Kasumi-1 (cell line): ENCODE measurements at places on chromosomes 2 and 18.

DNA sequence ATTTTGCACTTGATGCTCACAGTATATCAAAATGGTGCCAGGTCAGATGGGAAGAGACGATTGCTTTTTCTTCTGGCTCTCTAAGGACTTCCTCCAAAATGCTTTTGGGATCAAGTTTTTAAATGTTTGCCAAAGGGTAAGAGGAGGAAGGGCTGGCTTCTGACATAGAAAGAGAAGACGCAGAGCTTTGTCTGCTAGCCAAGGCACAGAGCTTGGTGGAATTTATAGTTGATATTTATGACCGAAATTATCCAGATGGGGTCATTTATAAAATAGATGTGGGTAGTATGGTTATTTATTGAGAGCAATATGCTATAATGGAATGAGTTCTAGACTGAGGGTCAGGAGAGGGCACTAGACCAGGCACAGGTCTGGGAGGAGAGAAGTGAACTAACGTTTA, 193.3 kb downstream of the FSHR start:
- no peak for DNase-seq

GRCh38 chr2:6506361-6506794, 359.3 kb downstream of the CMPK2 start:
- DNase-seq = no peak

DNA sequence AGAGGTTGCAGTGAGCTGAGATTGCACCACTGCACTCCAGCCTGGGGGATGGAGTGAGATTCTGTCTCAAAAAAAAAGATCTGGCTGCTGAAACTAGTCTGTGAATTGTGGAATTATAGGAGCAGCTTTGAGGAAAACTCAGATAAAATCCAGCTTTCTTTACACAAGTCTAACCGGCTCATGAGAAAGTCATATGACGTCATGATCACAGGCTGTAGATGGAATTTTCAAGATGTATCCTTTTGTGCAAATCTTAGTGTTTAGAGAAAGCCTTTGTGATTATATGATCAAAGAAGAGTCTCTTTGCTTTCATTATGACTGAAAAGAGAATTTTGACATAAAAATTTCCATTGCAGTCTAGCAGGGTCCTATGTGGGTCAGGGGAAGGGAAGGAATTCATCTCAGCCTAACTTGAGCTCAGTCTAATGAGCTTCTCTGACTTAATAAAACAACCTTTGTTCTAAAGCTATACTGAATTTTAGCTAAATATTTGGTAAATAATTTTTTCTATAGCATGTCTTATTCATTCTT, 90.2 kb upstream of the NCK2 start:
- DNase-seq = no peak

GRCh38 chr2:72713857-72714256, 112.0 kb downstream of the EXOC6B start:
- no peak for DNase-seq

DNA sequence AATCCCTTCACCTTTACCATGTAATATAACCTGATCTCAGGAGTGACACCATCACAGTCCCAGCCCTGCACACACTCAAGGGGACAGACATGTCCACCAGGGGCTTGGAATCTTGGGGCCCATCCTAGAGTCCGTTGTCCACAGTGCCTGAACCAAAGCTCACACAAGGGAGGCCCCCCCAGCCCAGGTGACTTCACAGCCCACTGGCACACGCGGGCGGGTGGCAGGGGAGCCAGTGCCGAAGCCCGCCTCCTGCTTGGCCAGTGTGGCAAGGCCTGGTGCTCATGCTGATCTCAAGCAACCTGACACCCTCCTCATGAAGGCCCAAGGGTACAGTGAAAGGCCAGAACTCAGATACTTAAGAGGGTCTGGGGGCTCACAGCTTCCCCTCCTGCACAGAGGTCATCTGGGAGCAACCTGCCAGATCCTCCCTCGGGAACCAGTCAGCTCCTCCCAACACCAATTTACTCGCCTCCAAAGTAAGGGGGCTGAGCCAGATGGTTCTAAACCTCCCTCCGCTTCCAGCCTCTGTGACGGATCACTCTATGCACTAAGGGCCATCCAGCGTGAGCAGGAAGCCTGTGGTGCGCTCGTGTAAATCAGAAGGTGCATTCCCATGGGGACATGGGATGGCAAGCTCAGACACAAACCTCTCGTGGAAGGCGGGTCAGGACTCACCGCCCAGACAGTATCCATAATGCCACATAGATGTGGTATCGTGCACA, 3.2 kb upstream of the RAB17 start:
- DNase-seq = no peak

DNA sequence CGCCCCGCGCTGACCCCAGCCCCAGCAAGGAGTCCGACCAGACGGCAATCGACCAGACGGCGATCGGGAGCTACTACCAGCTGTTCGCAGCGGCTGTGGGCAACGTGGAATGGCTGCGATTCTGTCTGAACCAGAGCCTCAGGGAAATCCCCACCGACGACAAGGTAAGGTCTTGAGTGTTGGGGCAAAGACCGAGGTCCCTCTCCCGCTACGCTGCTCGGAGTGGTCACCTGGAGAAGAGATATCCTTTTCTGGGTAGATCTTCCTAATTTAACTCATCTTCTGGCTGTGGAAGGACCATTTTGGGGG, 704 bp downstream of the ANKRD53 start:
- no peak for DNase-seq

GRCh38 chr2:69376403-69376802, 10.6 kb downstream of the GFPT1 start:
- DNase-seq = no peak

GRCh38 chr2:201465524-201465971, 14.0 kb downstream of the STRADB start:
- DNase-seq = no peak

DNA sequence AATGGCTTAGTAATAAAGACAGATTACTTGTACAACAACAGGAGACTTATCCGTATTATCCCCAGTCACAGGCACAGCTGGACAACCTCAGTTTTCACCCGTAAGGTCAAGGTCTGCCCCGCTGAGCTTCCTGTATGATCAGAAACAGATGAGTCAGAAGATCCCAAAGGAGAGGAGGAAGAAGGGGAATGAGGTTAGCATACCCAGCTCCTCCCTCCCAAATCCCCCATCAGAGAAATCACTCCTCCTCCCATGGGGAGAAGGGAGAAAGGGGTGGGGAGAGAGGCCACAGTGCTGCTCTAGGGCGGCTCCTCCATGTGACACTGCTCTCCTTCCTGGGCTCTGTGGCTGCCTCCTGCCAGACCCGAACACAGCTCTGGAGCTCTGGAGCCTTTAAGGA, 53.8 kb upstream of the SPTBN1 start:
- no peak for DNase-seq

DNA sequence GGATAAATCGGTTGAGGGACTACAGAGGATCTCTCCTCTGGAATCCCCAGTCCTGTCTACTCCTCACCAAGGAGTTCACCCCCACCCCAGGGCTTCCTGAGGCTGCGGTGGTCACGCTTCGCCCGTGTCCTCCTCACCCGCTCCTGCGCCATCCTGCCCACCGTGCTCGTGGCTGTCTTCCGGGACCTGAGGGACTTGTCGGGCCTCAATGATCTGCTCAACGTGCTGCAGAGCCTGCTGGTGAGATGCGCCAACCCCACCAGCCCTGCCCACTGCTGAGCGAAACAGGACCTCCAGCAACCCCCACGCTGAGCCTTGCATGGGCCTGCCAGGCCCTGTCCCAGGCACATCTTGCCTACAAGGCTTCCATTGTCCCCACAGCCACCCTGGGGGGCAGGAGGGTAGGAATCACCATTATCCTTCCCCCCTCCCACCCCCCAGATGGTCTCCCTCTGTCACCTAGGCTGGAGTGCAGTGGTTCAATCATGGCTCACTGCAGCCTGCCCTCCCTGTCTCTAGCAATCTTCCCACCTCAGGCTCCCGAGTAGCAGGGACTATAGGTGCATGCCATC, 6.7 kb upstream of the CTDSP1 start:
- no peak for DNase-seq

GRCh38 chr2:178279142-178279541, 84.8 kb downstream of the OSBPL6 start:
- no peak for DNase-seq

DNA sequence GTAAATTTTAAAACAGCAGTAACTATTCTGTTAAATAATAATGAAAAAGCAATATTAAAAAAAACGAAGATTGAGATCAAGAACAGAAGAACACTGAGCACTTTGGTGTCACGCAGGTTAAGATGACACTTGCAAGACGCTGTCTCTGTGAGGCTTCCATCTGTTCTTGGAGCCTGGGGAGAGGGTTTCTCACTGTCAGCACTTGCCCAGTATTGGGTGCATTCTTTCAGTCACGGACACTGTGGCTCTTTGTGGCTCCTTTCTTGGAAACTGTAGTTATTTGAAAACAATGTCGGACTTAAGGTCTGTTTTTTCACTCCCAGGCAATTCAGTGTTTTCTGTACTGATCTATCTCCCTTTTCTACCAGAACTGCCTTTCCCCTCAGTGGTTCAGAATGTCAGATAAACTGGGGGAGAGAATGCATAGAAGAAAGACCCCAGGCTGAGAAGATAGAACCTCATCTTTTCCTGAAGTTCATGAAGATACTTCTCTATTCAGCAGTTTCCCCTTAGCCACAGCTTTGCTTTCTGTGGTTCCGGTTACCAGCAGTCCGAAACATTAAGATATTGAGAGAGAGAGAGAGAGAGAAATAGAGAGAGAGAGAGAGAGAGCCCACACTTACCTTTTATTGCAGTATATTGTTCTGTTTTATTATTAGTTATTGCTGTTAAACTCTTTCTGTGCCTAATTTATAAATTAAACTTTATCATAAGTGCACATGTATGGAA, 283.3 kb downstream of the DCDC2C start:
- DNase-seq = no peak

GRCh38 chr2:18649502-18650135, 60.2 kb upstream of the NT5C1B start:
- DNase-seq = no peak

DNA sequence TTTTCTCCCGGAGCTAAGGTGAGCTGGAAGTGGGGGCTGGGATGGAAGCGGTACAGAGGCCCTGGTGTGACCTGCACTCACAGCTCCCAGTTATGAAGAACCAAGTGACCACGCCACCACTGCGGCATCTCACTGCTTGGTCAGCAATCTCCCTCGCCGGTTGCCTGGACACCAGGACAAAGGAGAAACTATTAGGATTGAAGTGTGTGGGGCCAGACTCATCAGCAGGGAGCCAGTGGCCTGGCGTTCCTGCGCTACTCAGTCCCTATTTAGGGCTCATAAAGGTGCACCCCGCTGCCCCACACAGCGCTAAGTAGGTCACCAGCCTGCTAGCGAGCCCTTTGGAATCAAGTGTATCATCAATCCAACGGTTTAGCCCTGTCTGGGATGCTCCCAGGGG, 82.9 kb downstream of the ZCCHC2 start:
- no peak for DNase-seq

GRCh38 chr18:47184419-47185050, 8.4 kb upstream of the IER3IP1 start:
- no peak for DNase-seq

DNA sequence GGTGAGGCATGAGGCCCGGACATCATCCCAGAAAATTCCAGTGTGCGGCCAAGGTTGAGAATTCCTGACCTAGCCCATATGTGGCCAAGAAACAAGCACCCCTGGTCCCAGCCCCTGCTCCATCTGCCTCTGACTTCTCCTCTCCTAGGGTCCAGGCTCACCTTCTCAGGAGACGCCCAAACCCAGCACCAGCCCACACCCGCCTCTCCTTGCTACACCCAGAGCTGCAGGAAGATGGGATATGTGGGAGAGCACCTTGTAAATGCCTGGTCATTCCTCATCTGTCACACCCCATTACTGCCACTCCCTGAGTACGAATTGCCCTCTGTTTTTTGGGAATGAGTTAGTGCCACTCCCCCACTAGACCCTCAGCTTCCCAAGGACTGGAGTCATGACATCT, 7.3 kb upstream of the ATP6V1B1 start:
- no peak for DNase-seq

DNA sequence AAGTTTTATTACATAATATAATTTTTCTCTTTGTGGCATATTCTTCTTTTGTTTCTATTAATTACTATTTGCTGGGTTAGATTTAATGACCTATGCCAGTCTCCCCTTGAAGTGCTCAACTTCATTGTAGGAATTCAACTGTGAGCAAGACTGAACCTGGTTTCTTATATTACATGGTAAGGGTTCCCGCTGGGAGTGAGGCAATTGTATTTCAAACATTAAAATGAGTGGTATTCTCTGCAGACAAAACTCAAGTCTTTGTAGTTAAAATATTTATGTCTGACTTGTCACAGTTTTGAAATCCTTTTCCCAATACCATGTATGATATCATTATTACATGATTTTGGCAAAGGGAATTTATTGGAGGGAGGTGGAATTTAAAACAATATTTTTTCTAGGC, 278.7 kb downstream of the GULP1 start:
- DNase-seq = no peak
